Fibroblast of upper back skin (primary cell): ENCODE measurements at places on chromosomes 5 and 9.

GRCh38 chr5:136894070-136894469 is 528.7 kb upstream of the TRPC7 start:
- DNase-seq = no peak

- peak; percentile 30 for DNase-seq
Measured at GRCh38 chr9:133148199-133149129, 15.2 kb downstream of the GBGT1 start.

GRCh38 chr5:67795781-67796477 is 419.6 kb upstream of the PIK3R1 start:
- peak; percentile 31 for DNase-seq

DNA sequence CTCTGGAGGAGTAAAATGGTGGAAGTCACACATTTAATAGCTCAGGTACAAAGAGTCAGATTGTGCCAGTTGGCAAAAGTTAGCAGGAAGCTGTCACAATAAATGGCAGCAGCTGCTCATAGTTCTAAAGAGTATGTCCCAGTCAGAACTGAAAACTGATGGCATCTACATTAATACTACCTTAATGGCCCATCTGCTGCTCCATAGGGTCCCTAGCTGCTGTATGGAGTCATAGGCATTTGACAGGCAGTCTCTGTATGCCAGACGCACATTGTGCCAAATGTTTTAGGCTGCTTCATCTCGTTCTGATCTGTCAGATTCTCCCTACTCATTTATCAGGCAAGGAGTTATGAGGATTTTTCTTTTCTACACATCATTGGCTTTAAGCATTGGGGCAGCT is 515.8 kb upstream of the ARRDC3 start:
- DNase-seq = no peak

GRCh38 chr9:98207606-98208005 is 15.2 kb upstream of the CORO2A start:
- DNase-seq = no peak

DNA sequence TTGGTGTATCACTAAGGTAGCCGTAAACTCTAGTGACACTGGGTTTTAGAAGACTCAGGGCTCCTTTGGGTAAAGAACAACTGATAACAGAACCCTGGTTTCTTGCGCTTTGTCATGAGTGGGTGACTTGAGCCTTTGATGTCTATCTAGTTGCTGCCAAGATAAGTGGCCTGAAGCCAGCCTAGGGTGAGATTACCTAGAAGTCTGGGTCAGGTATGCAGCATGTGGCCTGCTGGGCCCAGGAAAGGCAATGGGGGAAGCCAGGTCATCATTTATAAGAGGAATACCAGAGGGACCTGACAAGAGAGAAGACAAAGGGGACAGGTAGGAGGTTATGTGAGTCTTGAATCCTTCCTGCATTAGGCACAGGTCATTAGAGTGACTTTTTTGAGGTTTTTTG is 23.2 kb upstream of the GARNL3 start:
- DNase-seq = no peak

GRCh38 chr5:28488752-28489151 is 1450.4 kb upstream of the CDH9 start:
- no peak for DNase-seq

- DNase-seq = no peak
Measured at GRCh38 chr5:112257976-112258375, 161.1 kb downstream of the EPB41L4A start.

GRCh38 chr9:132301521-132301920 is 53.3 kb downstream of the SETX start:
- DNase-seq = peak; percentile 18

DNA sequence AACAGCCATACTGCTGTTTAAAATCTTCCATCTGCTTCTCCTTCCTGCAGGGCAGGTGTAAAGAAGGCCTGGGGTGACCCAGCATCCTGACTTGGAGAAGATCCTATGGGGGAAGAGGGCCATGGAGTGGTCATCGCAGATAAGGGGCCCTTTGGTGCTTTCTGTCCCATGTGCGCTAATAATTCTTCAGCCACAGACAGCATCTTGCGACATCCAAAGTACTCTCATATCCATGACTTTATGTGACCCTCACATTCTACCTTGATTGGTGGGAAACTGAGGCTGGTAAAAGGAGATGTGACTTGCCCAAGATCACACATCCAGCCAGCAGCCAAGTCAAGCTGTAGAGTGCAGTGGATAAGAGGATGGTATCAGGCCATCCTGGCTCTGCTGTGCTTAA is 44.3 kb upstream of the HAND1 start:
- no peak for DNase-seq

GRCh38 chr5:151132963-151133362 is 24.6 kb downstream of the ANXA6 start:
- DNase-seq = no peak

- peak; percentile 1 for DNase-seq
Measured at GRCh38 chr9:68844631-68845612, 139.9 kb downstream of the PIP5K1B start.

- DNase-seq = no peak
Measured at GRCh38 chr9:115378241-115378640, 260.3 kb upstream of the TNC start.

DNA sequence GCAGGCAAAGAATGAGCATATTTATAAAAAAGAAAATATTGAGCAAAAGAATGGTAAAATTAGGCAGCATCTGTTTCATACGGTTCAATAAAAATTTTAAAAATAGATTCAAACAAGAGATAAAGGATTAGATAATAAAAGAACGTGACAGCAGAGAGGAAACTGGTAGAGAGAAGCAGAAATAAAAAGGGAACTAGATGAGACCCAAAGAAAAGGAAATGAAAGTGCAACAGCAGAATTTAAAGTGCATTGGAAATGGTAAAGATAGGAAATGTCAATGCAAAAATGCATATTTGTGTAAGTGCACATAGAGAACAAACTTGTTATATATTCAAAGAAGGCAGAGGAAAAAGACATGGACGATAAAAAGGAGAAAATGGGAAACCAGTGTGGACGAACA is 70.2 kb downstream of the SUSD1 start:
- DNase-seq = no peak

- no peak for DNase-seq
Measured at GRCh38 chr9:73640971-73641370, 489.3 kb downstream of the ANXA1 start.

DNA sequence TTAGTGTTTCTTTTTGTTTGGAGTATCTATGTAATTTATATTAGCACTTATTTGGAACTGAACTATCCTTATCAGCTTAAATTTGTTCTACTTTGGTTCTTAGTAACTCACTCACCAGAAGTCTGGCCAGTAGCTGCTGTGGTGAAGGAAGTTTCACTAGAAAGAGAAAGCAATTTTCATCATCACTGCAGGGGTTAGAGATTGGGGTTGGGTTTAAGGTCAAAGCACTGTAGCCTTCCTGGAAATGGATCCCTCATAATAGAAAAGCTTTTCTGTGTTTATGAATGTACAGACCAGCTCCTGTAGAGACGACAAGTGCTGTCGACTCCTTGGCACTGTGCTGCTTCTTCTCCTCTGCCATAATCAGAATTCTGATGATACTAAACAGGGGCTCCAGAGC is 22.2 kb downstream of the MROH2B start:
- no peak for DNase-seq

DNA sequence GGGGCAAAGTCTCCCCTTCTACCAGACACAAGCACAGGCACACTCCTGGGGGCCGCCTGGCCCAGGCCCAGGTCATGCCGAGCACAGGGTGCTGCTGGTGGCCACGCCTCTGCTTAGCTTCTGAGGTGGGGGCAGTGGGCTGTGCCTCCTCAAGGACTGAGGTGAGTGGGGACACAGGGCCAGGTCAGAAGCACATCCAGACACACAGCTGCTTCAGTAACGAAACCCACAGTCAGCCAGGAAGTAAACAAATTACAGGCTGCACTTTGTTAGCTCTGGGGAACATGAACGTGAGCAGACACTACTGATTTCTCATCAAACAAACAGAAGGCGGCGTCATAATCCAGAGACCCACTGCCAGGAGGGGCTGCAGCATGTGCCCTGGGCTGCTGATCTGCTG is 192.4 kb downstream of the HSPA4 start:
- DNase-seq = no peak

DNA sequence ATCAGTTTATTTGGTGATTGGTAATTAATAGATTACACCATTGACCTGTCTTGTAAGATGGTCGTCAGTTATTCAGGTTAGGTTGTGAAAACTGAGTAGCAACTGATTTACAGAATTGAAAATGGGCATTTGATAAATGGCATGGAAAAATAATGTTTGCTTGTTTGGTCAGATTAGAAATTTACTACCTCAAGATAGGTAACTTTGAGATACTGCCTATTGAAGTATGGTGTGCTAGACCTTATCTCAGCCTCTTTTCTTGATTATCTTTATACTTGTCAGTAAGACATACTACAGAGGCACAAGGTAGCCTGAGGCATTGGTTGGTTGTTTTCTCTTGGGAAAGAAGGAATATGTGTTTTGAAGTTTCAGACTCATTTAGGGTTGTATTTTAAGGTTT is 174.5 kb downstream of the XRCC4 start:
- DNase-seq = no peak

DNA sequence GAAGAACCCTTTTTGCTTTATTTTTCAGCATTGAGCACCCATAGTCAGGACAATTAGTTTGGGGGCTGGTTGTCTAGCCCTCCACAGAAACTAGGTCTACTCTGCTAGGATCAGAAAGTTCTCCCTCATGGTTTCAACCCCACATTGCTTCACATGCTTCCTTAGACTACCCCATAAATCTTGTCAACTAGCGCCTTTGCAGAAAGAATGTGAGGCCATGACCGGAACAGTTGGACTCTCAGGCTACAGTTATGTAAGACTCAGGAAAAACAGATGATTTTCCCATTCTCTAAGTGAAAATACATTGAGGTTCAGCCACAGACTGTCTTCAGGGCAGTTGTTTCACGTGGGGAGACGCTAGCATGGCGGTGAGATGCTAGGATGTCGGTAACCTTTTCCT is 255.6 kb downstream of the NR3C1 start:
- peak; percentile 81 for DNase-seq

- DNase-seq = no peak
Measured at GRCh38 chr5:6837519-6838110, 124.4 kb downstream of the TENT4A start.

DNA sequence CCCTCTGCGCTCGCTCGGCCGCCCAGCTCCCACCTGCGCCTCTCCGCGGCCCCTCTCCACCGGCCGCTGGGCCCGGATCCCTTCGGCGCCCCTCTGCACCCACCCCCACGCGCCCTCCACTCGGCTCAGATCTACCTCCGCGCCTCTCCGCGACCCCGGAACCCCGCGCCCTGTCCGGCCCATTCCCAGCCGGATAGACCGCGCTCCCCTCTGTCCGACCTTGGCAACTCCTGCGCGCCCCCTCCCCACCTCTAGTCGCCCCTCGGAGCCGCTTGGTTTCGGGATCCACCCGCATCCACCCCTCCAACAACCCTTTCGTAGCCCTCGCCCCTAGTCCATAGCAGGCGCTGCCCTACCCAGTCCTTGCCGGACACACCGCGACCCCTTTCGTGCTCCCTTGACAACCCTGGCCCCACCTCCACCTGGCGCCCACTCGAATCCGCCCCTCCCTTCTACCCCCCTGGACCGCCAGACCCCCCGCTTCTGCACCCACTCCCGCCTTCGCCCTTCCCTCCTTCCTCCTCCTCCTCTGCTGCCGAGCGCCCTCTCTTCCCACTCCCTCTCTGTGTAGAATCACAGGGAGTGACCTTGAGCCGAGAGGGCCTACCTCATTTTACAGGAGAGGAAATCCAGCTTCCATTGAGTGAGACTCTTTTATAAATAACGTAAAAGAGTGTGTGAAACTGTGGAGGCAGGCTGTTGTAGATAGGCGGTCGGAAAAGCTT is 525 bp upstream of the AK3 start:
- DNase-seq = no peak

- DNase-seq = no peak
Measured at GRCh38 chr5:35963381-35963843, 25.0 kb upstream of the CAPSL start.

DNA sequence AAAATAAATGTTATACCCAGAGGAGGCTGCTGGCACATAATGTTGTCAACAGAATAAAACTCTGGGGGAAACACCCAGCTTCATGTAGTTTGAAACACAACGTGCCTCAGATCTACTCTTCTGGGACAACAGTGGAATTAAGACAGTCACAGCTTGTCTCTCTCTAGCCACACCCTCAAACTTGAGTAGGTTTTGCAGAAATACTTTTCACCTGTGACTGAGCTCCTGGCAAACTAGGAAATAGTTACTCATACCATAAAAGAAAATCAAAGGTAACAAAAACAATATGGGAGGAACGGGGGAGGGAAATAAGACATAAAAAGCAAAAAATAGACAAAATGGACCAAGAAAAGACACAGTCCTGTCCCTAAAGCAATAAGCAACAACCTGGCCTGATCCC is 14.4 kb downstream of the ELAVL2 start:
- DNase-seq = no peak

DNA sequence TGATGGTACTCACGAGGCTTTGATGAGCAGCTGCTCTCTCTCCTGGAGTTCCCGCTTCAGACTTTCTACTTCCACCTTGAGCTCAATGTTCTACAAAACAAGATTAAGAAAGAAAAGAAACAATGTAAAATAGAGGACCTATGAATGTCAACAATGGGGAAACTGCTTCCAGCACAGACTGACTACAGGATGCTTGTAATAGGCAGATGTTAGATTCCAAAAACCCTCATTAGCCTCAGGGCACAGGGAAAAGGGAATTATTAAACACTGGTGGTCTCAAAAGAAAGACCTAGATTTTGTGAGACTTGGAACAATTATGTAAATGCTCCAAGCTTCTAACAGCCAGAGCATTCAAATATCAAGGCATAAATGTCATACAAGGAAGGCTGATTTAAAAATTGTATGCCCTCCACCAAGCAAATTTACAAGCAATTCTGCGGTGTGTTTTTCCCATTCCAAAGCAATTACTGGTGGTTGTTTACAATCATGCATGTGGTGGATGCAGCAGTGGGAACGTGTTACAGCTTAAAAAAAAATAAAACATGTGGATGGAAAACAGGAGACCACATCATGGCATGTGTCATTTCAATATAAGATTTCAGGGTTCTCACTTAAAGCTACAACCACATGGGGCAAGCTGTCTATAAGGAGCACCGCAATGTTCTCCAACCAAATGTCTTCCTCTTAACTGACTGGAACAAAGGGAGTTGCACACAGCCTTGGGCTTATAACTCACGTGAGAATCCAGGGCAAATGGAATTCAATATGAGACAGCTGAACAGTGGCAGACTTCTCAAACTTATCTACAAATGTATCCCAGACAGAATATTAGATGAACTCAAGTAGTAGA is 34.0 kb downstream of the CDK5RAP2 start:
- DNase-seq = no peak

DNA sequence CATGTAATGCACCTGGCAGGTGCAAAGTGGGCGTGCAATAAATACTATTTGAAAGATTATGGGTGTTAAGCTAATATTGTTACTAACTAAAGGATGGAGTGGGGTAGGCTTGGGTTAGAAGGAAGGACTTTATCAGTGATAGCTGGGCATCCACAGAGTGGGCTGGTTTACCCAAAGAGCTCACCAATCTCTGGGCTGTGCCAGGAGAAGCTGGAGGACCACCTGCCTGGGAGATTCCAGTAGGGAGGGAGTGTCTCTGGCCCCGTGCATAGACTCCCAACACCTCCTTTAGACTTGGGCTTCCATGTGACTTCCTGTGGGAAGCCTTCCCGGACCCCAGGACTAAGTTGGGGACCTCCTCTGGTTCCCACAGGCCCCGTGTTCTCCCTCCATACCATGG is 5.6 kb upstream of the URM1 start:
- DNase-seq = no peak

GRCh38 chr9:905906-906305 is 64.4 kb downstream of the DMRT1 start:
- DNase-seq = no peak

- DNase-seq = no peak
Measured at GRCh38 chr5:150081541-150082283, 4.6 kb downstream of the CSF1R start.
